ENCODE measurements at places on chromosomes 7 and 10. TPM values are rescaled to one million over a fixed set of nuclear protein-coding genes. Genes with fewer than 3 reads are reported as not detected.

The ITGB8 gene
- 37.2 TPM for total RNA-seq

The CNNM1 gene
- total RNA-seq = 0.36 TPM

The NODAL gene
- total RNA-seq = not detected

The CACNB2 gene
- total RNA-seq = 6.5 TPM

The PLCE1 gene
- 14.1 TPM for total RNA-seq

The RNF133 gene
- total RNA-seq = not detected

The AEBP1 gene
- total RNA-seq = 52.2 TPM

The RNLS gene
- total RNA-seq = 7.5 TPM

The PRRT4 gene
- 2.9 TPM for total RNA-seq

The BTBD16 gene
- total RNA-seq = not detected

The GPR37 gene
- 6.6 TPM for total RNA-seq

The ACHE gene
- total RNA-seq = 5.1 TPM

- no peak for DNase-seq
Measured at GRCh38 chr7:137658190-137658900, 188.4 kb downstream of the DGKI start.

DNA sequence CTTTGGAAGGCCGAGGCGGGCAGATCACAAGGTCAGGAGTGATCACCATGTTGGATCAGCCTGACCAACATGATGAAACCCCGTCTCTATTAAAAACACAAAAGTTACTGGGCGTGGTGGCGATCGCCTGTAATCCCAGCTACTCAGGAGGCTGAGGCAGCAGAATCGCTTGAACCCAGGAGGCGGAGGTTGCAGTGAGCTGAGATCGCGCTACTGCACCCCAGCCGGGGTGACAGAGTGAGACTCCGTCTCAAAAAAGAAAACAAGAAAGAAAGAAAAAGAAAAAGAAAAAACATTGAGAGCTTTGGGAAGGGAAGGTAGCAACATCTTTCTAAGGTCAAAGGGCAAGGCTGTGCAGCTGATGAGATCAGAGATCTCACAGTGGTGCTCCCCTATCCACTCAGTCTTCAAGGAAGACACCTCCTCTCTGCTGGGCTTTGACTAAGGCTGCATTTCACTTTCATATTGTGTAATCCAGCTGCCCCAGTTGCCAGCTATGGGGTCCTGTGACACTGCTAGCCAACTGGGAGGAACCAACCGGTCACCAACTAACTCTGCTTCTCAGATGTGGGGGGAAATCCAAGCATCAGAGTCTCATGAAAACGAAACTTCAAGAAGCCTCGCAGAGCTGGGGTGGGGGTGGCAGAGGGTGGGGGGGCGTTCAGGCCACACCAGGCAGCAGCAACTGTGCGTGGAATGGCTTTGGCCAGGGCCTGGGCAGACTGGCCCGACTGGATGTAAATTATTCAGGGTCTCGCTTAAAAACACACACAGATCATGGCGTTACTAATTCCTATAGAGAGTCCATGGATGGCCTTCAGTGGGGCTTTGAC lies 1.5 kb downstream of the IL15RA start:
- no peak for DNase-seq

GRCh38 chr7:116692401-116693308 lies 20.7 kb downstream of the MET start:
- DNase-seq = no peak

DNA sequence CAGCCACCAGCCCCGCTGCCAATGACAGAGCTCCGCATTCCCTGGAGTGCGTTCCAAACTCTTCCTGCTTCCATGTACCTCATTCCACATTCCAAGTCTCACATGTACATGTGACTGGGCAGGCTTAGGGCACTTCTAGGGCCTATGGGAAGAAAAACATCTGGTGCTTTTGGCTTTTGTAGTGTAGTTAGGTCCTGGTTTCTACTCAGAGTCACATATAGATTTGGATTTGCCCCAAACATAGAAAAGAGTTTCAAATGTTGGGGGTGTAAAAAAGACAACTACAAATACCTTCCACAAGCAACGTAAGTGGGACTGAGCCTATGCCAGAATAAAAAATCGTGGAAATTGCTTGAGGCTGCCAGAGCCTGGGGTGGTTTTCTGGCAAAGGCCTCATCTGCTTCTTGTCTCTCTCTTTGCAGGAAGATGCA lies 84.1 kb downstream of the ZNF467 start:
- DNase-seq = no peak

DNA sequence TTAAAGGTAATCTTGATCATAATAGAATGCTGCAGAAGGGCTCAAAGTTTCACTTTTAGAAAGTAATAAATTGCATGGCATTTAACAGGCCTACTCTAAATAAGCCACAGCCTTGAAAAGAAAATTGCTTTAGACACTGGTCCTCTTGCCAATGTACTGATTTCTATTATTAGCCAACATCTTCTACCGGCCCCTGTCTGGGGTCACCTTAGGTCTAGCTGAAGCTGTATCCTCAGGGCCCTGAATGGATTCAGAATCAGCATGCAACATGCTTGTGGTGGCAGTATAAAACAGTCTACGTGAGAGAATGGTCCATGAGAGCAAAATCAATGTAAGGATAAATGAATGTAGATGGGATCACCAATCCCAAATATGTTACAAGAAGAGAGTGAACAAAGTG lies 541.9 kb downstream of the PCDH15 start:
- DNase-seq = no peak

DNA sequence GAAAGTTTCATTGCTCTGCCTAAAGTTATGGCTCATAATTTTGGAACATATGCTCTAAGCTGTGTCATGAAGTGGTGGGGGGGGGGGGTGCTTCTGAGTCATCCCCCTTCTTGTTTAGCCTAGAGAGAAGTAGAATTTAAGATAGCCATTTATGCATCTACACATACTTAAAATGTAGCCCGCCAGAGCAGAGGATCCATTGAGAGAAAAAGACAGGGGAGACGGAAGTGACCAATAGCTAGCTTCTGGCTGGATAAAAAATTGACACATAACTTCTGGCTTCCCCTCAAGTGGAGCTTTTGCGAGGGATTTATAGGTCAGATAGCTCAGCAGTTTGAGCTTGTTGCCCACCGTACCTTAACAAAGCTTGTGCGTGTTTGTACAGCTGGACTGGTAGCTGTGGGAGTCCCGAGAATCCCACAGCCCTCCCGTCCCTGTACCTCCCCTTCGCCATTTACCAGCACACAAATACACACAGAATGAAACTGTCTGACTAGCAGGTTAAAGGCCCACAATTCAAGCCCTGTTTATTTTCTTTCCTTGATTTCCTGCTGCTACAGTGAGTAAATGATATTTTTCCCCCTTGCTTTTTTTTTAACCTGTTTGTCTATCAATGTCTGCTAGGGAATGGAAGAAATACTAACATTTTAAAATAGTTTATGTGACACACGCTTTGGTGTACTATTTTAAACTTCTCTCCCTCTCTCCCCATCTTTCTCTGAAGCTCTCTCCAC lies 232.6 kb upstream of the FERD3L start:
- DNase-seq = no peak

GRCh38 chr10:100364735-100365391 lies 17.8 kb downstream of the SCD start:
- DNase-seq = no peak

GRCh38 chr7:158344706-158345300 lies 242.8 kb downstream of the PTPRN2 start:
- no peak for DNase-seq

- no peak for DNase-seq
Measured at GRCh38 chr7:20395104-20395503, 64.4 kb downstream of the ITGB8 start.

GRCh38 chr10:59762505-59762904 lies 9.2 kb upstream of the MRLN start:
- no peak for DNase-seq

DNA sequence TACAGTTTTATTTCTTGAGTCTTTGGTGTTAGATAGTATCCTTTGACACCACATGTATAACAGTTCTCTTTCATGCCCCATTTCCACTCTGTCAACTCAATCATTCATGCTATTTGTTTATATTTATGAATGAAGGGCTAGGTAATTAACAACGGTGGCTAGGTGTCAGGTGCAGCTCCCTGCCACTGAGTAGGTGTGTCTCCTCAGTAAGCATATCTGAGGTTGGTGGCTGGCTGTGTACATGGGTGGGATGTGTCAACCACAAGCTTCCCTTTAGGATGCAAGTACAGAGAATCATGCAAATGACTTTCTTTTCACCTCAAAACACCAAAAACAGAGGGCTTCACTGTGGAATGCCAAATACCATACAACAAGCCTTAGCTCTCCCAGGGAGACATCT lies 83.4 kb downstream of the ZNF365 start:
- DNase-seq = no peak
